ENCODE measurements at places on chromosomes 2 and 18.
A peak's percentile ranks its signal among the peaks of the same experiment; 100 is the strongest.

DNA sequence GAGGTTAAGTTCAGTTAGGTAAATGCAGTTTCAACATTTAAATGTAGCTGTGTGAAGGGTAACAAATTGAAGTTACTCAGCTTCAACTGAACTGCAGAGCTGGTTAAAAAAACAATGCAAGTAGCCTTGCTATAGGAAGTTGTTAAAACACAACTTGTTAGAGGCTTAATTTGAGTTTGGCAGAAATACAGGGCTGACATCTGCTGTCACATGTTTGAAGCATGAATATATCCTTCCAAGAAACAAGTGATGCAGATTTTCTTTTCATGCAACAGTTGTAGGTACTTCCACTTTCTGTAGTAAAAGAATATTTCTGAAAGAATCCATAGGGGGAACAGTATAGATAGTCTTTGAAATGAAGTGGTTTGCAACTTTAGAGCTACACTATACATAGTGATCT, 208.7 kb upstream of the RASGRP3 start:
- no peak for DNase-seq

DNA sequence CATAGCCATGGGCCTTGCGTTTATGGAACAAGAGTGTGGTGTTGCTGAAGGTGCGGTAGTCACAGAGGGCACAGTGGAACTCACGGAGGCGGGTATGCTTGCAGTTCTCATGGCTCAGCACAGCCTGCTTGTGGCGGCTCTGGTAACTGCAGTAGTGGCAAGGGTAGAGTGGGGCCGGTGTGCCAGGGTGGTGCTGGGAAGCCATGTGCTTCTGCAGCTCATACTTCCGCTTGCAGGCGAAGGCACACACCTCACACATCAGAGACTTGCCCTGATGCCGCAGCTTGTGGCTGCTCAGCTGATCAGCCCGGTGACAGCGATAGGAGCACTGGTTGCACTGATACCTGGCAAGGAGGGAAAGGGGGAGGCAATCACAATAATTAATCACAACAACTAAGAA, 14.7 kb downstream of the ZNF142 start:
- DNase-seq, result no peak

DNA sequence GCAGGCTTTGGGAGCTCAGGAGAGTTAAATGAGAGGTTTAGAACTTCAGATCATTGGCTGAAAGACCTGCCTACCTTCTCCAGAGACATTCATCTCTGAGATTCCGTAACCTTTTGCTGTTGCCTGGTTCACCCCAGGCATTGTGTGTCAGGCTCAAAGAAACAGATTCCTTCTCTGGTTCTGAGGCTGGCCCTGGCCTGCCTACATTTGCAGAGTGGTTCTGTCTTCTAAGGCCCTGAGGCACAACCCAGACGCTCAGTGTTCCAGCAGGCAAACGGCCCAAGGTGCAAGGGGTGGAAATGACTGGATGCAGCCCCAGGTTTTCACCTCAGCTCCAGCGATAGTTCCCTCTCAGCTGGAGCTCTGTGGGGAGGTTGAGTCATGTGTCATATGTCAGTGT, 48.3 kb downstream of the MYO3B start:
- no peak for DNase-seq

GRCh38 chr2:172211512-172211911, 108.8 kb upstream of the DLX2 start:
- peak; percentile 22 for DNase-seq

DNA sequence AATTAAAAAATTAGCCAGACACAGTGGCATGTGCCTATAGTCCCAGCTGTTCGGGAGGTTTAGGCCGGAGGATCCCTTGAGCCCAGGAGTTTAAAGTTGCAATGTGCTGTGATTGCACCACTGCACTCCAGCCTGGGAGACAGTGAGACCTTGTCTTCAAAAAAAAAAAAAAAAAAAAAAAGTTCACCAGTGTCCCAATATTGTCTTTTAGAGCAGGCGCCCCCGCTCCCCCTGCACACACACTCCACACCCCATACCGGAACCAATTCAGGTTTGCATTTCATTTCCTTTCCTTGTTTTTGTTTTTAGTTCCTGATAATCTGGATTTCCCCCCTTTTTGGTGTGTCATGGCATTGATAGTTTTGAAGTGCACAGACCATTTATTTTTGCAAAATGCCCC, 10.4 kb downstream of the TMEM87B start:
- no peak for DNase-seq

DNA sequence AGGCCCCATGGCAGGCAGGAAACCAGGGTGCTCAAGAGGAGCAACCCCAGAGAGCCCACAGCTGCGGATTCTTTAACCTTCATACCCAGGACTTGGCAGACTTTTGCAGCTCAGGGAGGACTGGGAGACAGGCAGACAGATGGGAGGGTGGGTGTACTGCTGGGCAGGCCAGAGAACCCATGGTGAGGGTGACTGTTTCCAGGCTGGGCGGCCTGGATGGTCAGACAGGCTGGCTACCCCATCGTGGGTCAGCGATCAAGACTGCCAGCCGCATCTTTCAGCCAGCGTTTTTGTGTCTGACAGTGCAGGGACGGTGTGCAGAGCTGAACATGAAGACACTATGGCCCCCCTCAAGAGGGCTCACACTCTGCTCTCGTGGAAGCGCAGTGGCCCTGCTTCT, 82.2 kb downstream of the MARCO start:
- no peak for DNase-seq

DNA sequence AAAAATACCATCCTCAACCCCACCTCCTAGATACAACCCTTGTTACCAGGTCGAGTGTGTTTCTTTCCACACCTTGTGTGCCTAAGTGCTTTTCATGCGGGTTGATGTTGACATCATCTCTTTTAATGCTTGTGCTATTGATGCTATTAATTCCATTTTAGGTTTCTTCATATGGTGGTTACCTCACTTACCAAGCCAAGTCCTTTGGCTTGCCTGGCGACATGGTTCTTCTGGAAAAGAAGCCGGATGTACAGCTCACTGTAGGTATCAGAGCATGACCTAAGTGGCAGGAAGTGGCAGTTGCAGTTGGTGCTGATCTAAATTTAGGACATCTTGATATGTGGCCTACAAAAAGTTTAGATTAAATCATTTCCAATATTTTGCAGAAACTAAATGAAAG, 149.9 kb upstream of the TTC39C start:
- DNase-seq, result no peak

DNA sequence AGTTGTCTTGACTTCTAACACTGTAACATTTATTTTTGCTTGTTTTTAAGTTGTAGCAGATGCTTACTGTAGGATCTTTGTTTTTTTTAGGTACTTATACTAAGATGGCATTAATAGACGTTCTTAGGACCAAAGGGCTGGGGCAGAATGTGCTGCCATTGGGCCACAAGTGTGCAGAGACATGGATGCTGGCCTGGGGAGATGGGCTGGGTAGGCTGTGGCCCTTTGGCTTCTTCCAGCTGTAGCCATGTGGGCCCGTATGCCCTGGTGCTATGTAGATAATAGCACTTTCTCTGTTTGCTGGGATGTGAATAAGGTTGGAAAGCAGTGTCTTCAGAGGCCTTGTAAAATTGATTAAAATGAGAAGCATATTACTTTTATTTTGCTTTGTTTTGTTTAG, 18.8 kb downstream of the RAB31 start:
- DNase-seq, result no peak

DNA sequence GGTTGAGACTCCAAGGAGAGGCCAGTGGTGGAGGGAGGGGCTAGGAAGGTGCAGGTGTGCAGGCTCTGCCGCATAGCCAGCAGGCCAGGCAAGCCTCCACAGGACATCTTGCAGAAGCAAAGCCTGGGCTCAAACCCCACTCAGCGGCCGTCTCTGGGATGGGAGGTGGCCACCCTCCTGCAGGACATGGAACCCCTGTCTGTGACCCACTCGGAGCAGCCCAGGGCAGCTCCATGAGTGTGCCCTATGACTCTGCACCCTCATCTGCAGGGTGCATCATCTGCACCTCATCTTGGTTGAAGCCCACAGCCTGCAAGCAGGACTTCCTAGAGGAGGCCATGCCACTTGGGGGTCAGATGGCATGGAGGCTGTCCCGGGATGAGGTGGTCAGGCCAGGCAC, 46.3 kb downstream of the GPC1 start:
- DNase-seq, result no peak

DNA sequence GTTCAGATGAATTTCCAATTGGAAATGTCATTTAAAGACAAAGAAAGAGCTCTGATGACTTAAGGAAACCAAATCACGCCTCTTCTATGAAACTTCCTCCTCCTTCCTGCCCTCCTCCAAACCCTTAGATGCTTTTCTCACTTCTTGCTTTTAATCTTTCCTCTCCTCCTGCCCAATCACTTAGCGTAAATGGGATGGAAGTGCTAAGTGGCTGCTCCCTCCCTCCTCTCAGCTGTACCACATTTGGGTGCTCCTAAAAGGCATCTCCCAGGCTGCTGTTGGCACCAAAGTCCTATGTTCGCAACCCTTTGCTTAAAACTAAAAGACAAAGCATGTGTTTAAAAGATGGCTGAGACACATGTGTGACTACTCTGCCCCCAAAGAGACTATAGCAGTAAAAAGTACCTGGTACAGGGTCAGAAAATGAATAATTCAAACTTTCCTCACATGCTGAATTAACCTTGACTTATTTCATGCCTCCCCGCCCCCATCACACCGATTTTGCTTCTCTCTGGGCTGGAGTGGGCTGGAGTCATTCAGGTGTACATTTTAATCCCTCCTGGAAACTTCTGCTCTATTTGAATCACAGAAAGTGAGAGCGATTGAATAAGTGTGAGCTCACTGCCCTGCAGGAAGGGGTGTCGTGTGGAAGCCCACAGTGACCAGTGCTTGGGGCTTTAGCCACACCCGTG, 59.2 kb upstream of the KLF7 start:
- no peak for DNase-seq

- peak; percentile 27 for DNase-seq
These were observed 22.9 kb upstream of the ABCA12 start for GRCh38 chr2:215161301-215161829.

- no peak for DNase-seq
These were observed 55.9 kb downstream of the UNC50 start for GRCh38 chr2:98664323-98664722.

- peak; percentile 58 for DNase-seq
These were observed 116.3 kb downstream of the SEPTIN10 start for GRCh38 chr2:109497463-109497862.

DNA sequence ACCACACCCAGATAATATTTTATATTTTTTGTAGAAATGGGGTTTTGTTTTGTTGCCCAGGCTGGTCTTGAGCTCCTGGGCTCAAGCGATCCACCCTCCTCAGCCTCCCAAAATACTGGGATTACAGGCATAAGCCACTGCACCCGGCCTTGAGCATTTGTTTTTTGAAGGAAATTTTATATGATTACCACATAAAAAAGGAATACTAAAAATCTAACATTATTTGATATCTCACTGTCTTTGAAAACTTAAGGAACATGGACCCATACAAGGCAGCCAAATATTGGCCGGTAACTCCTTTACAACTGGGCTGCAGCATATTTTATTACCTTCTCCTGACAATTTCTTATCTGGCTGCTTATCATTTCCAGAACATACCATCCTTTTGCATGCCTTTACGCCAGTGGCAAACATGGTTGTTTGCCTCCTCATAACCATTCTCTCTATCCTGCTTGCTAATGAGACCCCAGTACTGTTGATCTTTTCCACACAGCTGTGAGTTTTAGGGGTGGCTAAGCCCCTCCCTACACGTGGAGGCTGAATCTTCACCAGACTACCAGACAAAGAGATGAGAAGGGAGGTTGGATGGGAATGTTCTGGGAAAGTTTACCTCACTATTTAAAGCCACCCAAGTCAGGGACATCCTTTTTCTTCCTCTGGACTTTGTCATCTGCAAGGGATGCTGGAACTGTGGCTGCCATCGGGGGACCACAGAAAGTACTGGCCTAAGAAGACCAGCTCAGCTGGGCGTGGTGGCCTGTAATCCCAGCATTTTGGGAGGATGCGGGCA, 157.5 kb downstream of the TGIF1 start:
- DNase-seq, result no peak

GRCh38 chr2:2646433-2647051, 315.5 kb upstream of the MYT1L start:
- DNase-seq, result peak; percentile 59

DNA sequence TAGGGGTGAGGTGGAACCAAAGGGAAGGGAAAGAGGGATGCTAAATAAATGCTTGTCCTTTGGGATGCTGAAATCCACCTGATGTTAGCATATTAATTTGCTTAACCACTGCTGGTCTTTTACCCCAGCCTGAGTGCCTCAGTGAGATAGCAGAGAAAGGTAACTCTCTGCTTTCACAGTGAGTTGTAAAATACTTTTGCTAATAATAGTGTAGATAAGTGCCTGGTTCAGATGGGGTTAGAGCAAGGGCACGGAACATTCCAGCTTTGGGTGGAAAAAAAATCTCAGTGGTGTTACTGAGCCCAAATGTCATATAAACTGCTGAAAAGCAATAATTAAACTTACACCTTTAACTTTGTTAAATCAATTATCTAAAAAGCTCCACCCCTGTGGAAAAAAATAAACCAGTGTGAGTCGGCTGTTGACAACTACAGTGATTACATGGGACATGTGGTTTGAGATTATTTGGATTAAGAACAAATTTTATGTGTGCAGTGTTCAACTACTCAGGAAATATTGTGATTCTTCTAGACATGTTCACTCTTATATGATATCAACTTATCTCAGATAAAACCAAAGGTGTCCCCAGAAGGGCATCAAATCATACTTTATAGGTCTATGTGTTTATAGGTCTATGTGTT, 21.1 kb upstream of the RND3 start:
- DNase-seq, result no peak

DNA sequence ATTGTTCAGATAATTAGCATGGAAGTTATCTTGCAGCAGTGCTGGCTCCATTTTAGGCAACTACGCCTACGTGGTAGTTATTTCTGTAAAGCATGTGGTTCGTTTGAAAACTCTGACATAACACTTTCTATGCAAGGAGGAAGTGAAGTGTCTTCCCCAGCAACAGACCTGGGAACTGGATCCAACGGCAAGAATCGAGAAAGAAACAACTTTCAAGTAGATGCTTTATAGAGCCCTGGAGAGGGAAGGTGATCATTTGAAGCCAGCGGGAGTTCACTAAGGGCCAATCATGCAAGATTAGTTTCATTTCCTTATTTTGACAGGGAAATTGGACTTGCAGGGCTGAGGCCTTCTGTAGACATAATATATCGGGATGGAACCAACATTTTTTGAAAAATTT, 218.3 kb downstream of the ACKR3 start:
- DNase-seq, result no peak

DNA sequence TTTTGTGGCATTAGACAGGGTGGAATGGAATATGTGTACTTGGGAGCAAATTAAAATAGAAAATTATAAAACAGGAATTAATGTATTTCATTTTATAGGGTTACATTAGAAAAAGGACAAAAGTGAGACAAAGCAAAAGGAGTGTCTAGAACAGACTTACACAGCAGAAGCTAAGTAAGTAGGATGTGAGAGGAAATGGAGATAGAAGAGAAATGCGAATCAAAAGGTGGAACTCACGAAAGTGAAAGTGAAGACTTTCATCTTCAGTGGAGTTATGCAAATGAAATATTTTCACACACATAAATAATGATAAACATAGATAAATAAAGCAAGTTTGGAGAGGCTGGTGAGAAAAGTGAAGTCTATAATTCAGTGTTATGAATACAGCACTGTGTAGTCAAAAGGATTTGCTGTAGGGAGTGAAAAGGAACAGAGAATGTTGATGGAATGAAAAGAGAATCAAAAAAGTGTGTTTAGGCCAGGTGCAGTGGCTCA, 94.8 kb downstream of the DLGAP1 start:
- no peak for DNase-seq

- DNase-seq, result no peak
These were observed 427.4 kb upstream of the SLC8A1 start for GRCh38 chr2:40879305-40879704.

- no peak for DNase-seq
These were observed 54.5 kb downstream of the CFAP221 start for GRCh38 chr2:119598596-119599263.
